Amygdala (tissue), 56 donors: ENCODE measurements at places on chromosomes 1 and 21.

DNA sequence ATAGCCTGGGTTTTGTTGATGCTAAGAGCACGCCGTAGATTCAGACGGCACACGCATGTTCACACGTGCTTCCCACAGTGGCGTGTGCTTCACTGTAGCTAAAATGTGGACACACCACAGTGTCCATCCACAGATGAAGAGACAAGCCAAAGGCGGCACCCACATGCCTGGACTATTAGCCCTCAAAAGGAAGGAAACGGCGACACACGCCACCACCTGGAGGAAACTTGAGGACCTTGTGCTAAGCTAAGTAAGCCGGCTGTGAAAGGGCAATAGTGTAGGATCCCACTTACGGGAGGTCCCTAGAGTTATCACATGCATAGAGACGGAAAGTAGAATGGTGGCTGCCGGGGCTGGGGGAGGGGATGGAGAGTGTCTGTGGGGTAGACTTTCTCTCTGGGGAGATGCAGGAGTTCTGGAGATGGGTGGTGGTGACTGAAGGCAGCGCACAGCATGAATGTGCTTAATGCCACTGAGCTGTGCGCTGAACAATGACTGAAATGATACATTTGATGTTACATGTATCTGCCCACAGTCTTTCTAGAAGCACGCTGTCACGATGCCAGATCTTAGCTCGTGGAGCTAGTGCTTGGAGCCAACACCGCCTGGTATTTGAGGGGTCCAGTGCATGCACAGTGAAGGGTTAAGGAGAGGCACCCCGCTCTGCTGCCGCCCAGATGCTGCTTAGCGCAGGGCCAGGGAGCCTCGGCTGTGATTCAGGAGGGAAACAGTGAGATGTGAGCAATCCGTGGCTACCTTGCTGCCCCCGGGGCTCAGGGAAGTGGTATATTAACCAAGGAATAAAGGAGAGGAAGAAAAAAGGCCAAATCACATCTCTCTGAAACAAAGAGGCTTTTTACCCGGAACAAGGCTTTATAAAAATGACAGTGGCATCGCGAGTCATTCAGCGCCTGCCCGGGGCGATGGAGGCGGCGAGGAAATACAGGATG is 103.7 kb downstream of the PRDM16 start:
- no peak for DNase-seq

GRCh38 chr1:36467700-36468455 is 3.7 kb upstream of the MRPS15 start:
- DNase-seq = no peak

DNA sequence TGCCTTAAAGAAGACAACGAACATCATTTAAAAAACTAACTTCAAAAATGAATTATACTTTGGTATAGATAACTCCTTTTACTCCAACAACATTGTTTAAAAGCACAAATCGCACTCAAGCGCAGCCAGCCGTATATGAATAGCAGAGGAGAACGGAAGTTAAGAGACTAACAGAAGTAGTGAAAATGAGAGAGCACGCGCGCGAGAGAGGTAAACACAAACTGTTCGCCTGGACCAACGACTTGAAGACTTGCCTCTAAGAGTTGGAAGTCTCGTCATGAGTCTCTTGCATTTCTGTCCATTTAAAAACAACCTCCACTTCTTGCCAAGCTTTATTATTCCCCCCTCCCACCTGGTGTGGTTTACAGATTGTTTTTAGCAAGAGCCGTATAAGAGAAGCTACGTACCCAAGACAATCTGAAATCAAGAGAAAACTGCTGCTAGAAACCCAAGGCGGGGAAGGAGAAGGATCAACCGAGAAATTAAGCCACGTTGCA is 479 bp downstream of the SELENOF start:
- no peak for DNase-seq

DNA sequence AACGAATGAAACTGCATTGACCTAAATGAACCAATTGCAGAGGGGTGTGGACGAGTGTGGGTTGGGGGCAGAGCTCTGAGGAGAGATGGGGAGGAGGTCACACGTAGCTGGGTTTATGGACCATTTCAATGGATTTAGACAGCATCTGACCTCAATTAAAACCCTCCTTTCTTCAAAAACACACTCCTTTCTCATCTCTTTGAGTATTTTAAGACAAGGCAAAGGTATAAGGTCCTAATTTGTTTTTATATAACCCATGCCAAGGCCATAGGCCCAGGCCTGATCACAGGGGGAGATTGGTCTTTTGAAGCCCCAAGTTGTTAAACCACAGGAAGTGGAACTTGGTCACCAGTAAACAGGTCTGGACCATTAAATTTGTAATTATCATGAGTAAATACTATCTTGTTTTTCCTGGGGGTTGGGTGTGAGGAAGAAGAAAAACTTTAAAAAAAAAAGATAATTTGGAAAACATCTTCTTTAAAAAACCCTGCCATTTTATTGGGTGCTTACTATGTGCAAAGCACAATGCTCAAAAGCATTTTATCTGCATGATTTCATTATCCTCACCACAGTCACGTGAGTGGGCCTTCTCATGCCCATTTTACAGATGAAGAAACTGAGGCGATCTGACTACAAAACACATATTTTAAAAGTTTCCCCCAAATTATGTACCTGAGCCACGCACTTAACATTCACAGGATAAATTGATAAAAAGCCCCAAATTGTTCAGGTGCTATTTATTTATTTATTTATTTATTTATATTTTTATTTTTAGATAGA is 8.9 kb upstream of the INAVA start:
- no peak for DNase-seq

- DNase-seq = no peak
Measured at GRCh38 chr1:9628541-9629444, 22.7 kb upstream of the PIK3CD start.

GRCh38 chr1:23964235-23964668 is 4.6 kb downstream of the PNRC2 start:
- DNase-seq = no peak

DNA sequence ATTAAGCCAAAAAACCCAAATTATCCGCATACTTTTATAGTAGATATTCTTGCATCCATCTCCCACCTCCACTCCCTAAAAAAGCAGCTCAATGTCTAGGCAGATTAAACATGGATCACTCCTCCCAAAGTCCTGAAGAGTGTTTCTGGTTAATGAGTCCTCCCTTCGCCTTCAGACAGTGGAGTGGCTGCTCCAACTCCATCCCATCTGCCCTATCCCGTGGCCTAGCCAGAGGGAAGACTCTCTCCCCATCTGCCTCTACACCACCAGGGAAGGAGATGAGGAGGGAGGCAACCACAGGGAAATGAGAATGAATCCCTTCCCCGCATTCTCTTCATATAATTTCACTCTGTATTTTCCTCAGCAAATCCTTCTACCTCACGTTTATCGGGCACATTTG is 103.8 kb downstream of the SLC45A1 start:
- DNase-seq = no peak

- DNase-seq = peak; percentile 52
Measured at GRCh38 chr1:220527908-220528678, at the start of gene MARK1. Gene MARK1 (plus strand): TSS chr1:220528136. CDS start chr1:220528823, 687 bp downstream.

DNA sequence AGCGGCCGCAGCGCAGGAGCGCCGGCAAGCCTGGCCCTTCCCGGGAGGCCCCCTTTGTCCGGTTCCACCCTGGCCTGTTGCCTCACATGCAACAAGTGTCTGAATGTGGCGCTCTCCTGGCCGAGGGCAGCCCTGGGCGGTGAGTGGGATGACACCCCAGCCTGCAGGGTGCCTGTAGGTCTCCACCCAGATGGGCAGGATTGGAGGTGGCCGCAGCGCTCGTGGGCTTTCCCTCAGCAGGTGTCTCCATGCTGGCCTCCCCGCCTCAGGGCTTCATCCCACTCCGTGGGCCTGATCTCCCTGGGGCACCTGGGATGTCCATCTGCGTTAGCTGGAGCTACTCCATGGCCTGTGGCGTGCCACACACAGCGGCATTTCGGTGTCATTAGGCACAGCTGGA is 1.5 kb downstream of the MIB2 start:
- no peak for DNase-seq

GRCh38 chr1:240515505-240515904 is 96.5 kb downstream of the GREM2 start:
- DNase-seq = no peak

- DNase-seq = no peak
Measured at GRCh38 chr1:156853761-156854160, 5.2 kb downstream of the INSRR start.

DNA sequence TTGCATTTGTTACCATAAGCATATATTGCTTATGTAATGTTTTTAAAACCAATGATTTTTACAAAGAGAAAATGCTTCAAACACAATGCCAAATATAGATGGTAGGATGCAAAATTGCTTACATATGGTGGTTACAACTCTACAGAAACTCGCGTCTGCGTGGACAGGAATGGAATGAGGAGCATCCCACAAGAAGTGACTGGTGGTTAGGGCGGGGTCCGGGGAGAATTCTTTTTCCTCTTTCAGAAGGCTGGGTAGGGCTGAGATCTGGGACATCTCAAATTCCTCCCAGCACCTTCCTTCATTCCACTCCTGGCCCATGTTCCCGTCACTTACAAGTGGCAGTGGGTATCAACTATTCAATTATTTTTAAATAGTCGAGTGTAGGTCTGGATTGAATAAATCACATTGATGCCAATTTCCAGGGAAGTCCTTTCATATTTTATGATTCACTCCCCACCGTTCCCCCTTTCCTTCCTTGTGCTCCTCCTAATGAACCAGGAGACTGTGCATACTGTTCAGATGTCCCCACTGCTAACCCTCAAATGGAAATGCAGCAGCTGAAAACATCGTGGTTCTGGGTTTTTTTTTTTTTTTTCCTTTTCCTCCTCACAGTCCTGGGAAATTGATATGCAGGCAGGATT is 174.5 kb upstream of the POU3F1 start:
- DNase-seq = no peak

GRCh38 chr1:159854116-159854692 is 8.3 kb downstream of the VSIG8 start:
- DNase-seq = peak; percentile 21

DNA sequence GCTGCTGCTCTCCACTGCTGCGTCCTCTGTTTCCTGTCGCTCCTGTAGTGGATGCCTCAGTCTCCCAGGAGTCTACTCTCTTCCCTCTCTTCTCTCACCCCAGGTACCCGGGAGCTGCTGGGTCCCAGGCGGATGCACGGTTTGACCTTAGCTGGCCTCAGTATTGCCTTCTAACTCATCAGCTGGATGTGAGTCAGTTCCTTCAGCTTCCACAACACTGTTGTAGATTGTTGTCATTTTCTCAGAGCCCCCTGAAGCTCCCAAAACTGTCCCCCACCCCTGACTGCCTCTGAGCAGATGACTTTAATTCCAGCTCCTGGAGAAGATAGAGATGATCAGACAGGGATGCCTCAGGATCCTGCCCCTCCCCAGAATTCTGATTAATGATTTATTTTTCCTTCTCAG is 7.2 kb downstream of the CNIH3 start:
- no peak for DNase-seq

DNA sequence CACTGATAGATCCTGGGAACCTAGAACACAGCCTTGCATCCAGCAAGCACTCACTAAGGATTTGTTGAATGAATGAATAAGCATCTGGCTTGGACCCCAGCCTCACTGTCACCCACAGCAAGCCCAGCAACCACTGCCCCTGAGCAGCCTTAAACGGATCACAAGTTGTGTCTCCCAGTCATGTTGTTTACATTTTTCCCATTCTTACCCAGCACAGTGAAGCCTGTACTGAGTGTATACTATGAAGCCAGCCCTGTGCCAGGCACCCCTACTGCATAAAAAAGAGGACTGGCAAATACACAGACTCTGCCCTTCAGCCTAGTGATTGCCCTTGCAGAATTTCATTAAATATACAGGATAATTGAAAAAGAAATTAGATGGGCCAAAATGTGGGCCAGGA is 30.2 kb downstream of the RRAGC start:
- no peak for DNase-seq

DNA sequence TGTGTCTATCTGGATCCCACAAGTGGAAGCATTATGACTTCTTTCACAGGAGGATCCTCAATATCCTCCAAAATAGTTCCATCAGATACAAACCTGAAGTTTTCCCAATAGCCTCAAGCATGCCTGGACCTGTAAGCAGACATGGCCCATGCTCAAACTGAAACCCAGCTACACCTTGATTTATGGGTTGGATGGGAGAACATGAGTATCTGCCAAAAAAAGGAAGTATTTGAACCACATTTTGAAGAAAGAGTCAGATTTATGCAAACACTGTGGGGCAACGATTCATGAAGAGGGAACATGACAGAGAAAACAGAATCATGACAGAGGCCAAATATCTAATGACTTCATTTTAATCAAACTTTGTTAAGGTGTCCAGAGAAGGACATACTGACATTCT is 351.0 kb upstream of the NFIA start:
- no peak for DNase-seq

- DNase-seq = no peak
Measured at GRCh38 chr1:6599141-6599975, 3.3 kb downstream of the KLHL21 start.

GRCh38 chr1:151060007-151060656 is at the start of gene MLLT11:
Gene MLLT11 (plus strand): TSS chr1:151060397. CDS start chr1:151067225, 6,828 bp downstream.
- peak; percentile 40 for DNase-seq

GRCh38 chr1:14738647-14739046 is 140.2 kb downstream of the KAZN start:
- DNase-seq = no peak

DNA sequence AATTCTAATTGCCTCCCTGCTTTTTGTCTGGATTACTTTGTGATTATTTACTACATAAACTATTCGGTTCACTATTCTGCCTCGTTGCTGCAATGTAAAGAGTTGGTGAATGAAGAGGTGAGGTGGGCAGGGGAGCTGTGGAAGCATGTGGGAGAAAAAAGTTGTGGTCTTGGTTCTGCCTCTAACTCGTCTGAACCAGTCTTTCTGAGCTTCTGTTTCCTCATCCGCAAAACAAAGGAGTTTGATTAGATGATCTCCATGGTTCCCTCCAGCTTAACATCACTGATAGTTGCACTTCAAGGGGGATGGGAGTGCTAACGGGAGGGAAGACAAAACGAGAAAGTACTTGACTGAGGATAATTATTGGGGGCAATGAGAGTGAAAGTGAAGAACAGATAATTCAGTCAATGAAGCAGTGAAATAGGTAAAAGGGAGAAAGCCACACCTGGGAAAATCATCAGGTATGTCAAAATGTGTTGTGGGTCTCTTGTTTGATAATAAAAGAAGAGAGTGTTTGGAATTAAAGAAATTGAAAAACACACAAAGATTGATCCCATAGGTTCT is 26.2 kb upstream of the UHMK1 start:
- no peak for DNase-seq

- no peak for DNase-seq
Measured at GRCh38 chr1:69913977-69914376, 291.4 kb downstream of the LRRC40 start.

DNA sequence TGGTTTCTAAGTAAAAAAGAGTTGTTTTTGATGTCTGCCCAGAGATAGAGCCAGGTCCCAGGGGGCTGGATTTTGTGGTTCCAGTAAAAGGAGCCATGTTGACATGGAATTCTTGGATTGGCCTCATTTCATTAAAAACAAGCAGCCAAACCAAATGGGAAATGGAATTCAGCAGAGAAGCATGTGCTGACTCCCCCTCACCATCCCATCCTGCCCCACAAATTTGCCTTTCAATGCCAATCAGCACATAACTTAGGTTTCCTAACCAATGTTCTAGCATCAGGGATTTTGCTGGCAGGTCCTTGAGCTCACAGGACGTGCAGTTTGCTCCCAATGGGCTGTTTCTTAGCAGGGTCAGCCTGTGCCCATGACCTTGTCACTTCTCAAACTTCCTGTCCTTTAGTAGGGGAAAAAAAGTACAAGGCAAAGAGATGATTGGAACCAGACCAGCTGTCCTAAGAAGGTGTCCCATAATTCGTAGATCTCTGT is 101.5 kb upstream of the GADD45A start:
- DNase-seq = no peak
